ENCODE measurements at places on chromosomes 3 and 15.
A peak's percentile ranks its signal among the peaks of the same experiment; 100 is the strongest.

GRCh38 chr3:183178833-183179549 lies 16.5 kb upstream of the LAMP3 start:
- DNase-seq: peak; percentile 80

DNA sequence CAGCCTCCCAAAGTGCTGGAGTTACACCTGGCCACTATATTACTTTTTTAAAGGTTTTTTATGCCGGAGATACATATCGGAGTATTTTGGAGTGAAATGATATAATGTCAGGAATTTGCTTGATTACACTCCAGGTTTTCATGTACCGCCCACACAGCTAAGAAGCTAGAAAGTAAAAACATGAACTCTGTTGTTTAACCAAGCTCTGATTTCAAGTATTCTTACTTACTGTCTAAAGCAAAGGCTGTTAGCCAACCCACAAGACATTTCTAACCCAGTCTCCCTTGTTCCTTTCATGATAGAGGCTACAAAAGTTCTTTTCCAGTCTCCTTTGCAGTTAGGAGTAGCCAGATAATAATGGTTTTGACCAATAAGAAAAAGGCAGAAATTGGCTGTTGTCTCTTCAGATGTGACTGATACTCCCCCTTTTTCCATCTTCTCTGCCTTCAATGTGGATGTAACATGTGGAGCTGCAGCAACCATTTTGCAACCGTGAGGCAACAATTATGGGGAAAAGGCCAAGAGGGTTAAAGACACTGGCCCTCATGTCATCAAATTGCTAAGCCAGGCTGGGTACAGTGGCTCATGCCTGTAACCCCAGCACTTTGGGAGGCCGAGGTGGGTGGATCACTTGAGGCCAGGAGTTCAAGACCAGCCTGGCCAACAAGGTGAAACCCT lies 6.1 kb upstream of the CP start:
- no peak for DNase-seq

DNA sequence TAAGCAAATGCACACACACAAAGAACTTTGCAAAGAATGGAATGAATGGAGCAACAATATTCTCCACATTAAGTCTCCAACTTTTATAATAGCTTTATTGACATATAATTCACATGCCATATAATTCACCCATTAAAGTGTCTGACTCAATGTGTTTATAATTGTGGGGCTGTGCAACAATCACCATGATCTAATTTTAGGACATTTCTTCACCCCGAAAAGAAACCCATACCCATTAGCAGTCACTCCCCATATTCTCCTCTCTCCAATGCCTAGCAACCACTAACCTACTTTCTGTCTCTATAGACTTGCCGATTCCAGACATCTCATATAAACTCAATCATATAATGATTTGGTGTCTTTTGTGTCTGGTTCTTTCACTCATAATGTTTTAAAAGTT lies 22.6 kb downstream of the VGLL4 start:
- no peak for DNase-seq

DNA sequence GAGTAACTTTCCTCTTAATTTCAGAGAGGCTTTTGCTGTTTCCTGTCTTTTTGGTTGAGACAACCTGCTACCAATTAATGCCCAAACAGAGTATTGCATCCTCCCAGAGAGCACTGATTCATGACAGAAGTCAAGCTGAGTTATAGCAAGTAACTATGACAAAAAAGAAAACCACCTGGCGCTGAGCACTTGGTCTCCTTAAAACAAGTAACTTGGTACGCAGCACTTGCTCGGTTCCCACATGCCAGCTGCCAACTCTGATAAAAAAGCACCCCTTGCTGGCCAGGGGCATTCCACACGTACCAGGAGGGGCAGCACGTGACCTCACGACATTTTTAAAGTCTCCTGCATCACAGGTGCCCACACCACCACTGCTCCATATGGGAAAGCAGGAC lies 13.5 kb upstream of the MYO5C start:
- no peak for DNase-seq

DNA sequence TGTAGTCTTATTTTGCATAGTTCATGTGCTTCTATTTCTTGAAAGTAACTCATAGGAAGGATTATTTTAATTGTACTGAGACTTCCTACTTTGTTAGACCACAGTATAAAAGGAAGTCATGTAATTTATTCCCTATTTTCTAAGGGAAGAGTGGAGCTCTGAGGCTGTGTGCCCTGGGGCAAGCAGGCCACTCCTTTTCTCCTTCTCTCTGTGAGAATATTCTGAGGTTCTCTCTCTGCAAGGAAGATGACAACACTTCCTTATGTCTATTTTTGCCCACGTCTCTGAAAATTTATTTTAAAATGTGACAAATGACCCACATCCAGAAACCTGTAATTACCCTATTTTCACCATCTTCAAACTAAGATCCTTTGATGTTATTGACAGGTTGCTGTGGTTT lies 11.0 kb downstream of the KCTD6 start:
- DNase-seq: no peak

DNA sequence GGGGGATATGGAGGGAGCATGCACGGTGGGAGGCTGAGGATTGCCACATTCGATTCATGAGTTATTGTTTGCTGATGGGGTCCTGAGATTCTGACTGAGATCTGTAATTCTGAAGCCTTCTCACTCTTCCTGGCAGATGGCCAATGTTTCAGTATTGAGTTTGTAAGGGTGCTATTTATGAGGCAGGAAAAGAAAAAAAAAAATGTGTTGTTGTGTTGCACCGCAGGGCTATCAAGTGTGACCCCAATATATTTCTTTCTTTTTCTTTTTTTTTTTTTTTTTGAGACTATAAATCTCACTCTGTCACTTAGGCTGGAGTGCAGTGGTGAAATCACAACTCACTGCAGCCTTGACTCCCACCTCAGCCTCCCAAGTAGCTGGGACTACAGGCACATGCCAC lies 3.2 kb upstream of the SENP2 start:
- DNase-seq: peak; percentile 68

DNA sequence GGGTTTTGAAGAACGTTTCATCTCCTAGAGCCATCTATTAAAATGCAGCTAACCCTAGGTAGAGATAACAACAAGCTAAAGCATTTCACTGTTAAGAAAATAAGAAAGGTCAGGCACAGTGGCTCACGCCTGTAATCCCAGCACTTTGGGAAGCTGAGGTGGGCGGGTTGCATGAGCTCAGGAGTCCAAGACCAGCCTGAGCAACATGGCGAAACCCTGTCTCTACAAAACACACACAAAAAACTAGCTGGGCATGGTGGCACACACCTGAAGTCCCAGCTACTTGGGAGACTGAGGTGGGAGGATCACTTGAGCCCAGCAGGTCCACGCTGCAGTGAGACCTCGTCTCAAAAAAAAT lies 5.4 kb upstream of the TBC1D5 start:
- DNase-seq: no peak

DNA sequence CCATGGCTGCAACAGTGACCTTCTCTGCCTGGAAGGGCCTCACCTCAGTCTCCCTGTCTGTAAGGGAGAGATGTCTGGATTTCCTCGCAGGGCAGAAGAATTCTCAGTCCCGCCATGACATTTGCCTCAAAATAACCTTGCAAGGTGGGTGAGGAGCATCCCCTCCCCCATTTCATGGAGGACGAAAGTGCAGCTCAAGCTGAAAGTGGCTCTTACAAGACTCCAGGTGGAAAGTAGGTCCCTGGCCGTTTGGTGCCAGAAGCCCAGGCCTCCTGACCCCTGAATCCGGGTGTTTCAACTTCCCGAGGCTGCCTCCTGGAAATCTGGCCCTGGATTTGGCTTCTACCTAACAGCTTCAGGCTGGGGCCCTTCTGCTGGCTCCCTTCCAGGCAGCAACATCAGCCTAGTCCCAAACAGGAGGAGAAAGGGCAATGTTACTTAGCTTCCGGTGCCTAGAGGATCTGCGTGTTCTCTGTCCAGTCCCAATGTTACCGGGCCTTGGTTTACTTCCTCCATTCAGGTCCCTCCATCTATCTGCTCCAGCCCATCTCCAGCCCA lies 769 bp upstream of the CSPG4 start:
- DNase-seq: no peak

DNA sequence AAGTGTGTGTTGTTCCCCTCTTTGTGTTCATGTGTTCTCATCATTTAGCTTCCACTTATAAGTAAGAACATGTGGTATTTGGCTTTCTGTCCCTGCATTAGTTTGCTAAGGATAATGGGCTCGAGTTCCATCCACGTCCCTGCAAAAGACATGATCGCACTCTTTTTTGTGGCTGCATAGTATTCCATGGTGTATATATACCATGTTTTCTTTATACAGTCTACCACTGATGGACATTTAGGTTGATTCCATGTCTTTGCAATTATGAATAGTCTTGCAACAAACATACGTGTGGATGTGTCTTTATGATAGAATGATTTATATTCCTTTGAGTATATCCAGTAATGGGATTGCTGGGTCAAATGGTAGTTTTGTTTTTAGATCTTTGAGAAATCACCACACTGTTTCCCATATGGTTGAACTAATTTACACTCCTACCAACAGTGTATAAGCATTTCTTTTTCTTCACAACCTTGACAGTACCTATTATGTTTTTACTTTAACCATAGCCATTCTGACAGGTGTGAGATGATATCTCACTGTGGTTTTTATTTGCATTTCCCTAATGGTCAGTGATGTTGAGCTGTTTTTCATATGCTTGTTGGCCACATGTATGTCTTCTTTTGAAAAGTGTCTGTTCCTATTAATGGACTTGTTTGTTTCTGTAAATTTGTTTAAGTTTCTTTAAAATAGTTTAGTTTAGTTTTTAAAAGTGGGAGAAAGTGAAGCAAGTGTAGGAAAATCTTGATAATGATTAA lies 21.9 kb upstream of the SLC30A4 start:
- no peak for DNase-seq

DNA sequence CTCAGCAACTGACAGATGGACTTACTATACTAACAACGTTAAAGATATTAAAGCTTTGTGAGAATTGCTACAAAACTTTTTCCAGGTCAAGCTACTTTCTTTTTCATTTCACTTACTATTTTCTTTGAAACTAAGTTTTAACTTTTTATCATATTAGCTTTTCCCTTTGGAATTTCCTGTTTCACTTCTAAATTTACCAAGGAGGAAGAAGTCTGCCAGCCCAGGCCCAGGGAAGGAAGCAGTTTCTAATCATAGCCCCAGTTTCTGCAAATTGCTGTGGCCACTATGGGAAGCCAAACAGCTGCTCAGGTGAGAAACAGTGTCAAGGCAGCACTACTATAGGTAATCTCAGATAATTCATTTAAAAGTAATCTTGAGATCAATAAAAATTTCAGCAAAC lies 18.4 kb downstream of the CYFIP1 start:
- DNase-seq: no peak

DNA sequence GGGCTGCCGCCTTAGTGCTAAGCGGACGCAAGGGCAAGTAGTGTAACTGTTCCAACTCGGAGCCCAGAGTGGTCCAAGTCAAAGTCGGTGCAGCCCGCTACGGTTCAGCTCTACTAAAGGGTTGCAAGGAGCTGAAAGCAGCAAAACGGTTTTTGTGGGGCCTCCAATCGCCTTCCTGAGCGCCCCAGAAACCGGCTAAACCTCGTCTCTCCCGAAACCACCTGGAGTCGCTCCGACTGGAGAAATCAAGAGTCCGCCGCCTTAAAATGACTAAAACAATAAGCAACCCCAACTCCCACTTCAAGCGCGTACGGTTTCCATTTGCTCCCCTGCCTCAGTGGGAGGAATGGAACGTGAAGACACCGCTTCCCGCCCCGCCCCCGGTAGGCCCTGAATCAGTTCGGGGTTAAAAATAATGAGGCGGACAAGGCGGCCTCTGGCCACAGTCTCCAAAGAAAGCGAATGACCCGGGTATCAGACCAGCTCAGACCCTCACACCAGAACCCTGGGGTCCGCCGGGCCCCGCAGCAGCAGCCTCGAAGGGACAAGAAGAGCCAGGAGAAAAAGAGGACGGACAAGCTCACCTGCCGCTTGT lies 401 bp downstream of the SEC11A start:
- peak; percentile 24 for DNase-seq

DNA sequence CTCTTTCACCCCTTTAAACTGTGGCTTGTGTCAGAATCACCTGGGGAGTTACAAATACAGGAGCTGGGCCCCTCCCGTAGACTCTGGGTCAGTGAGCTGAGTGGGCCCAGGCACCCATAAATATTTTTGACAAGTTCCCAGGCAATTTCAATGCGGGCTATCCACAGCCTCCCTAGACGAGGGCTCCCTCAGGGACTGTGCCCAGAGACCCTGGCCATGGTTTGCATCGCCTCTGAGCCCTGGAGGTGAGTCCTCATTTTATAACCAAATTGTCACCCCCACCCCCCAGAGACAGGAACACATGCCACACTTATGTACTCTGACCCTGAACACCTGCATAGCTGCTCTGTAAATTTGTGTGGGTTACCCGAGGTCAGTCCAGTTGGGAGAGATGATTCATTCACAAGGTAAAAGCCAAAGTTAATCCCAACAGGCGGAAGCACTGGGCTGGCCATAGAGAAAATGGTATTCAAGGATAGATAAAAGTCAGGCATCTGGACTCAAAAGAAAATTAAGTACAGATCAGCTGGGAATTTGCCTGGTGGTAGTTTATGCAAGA lies 146.5 kb upstream of the SLC6A11 start:
- DNase-seq: no peak

GRCh38 chr3:66585520-66586095 lies 84.8 kb upstream of the LRIG1 start:
- DNase-seq: no peak

- DNase-seq: no peak
These were observed 258.5 kb downstream of the ROBO2 start for GRCh38 chr3:77298417-77298816.

- DNase-seq: no peak
These were observed 150.8 kb upstream of the BHLHE40 start for GRCh38 chr3:4828279-4829030.

- DNase-seq: no peak
These were observed 21.6 kb downstream of the PHC3 start for GRCh38 chr3:170159933-170160332.

DNA sequence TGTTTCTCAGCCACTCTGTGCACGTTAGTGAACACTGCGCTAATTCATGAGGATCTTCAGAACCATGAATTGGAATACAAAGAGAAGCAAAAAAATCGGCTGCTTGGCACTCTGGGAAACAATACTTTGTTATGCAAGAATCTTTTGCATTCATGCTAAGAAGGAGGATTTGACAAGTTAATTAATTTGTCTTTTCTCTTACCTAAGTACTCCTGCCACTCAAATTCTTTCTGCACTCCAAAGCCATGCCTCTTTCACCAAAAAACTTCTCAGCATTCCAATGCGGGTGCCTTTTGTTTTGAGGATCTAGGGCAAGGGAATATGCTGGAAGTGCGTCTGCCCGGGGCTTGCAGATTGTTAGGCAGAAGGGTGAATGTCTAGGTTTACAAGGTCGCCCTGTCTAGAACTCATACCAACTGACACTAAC lies 11.3 kb upstream of the KAT2B start:
- no peak for DNase-seq

- no peak for DNase-seq
These were observed 666 bp downstream of the MAPKBP1 start for GRCh38 chr15:41774882-41775417.

Data from GM13976 (cell line).